ENCODE measurements at places on chromosomes 2 and 18.

DNA sequence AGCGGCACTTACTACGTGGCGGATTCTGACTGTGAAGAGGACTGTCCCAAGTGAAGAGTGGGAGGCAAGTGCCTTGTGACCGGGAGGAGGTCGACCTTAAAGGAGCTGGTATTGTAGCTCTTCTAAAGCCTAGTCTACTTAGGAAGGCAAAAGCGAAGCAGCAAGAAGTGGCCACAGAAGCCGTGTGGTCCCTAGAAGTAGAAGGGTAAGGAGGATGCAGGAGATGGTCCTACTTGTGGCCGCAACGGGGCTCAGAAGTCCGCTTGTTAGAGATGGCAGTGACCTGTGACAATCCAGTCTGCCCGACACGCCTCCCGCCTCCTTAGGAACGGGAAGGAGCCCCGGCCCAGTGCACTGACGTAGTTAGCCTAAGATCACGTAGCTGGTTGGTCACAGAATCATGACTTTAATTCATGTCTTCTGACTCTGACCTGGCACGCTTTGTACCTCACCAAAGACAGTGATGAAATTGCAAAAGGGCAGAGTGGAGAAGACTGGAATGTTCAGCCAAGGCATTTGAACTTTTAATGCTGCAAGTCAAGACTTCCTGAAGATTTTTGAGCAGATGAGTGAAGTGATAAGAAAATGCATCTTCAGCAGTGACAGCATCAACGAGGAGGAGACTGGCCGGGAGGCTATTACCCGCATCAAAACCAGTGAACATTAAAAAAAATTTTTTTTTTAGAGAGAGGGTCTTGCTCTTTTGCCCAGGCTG is 749 bp upstream of the EIF2AK3 start:
- DNase-seq, result peak; percentile 92

- no peak for DNase-seq
Measured at GRCh38 chr2:204470178-204470620, 75.1 kb upstream of the PARD3B start.

- DNase-seq, result no peak
Measured at GRCh38 chr2:201448061-201448460, 3.2 kb downstream of the TRAK2 start.

DNA sequence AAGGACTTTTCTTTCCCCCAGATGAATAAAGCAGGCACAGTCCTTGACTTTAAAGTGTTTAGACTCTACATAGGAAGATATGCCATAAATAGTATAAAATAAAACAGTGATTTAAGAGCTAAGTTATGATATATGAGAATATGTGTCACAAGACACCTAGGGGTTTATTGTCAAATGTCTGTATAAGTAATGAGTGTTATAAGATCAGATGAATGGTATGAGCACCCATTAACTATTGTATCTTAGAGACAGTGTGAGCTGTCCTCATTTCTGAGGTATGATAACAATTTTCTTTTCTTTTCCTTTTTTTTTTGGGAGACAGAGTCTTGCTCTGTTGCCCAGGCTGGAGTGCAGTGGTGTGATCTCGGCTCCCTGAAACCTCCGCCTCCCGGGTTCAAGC is 365.3 kb downstream of the RND3 start:
- no peak for DNase-seq

DNA sequence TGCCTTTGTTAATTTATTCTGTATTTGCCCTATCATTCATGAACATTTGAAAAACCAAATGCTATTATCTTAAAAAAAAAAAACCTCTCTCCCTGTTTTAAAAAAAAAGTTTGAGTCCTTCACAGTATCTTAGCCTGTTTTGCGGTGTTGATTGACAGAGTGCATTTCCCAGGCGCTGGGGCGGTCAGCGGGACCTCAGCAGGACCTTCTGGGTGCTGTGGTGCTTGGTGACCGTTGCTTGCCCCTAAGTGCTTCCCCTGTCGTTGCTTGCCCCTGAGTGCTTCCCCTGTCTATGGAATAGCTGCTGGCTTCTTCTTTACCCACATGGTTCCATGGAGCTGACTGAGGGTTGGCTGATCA is 12.1 kb downstream of the ATP6V1C2 start:
- peak; percentile 6 for DNase-seq

GRCh38 chr2:6196449-6196848 is 504.3 kb downstream of the SOX11 start:
- no peak for DNase-seq

DNA sequence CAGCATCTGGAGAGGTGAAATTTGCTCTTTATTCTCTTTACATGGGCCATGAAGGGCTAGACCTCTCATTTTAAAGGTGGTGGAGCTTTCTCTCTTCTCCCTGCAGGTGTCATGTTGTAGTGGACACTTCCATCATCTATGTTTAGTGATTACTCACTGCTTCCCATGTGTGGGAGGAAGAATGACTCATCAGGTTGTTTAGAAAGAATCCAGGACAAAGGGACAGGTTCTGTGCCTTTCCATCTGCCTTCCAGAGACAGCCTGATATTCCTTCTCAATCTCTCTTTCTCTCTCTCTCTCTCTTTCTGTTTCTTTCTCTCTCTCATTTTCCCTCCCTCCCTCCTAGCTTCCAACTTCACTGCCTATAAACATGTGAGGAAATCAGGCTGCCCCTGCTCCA is 38.7 kb downstream of the SCG2 start:
- peak; percentile 89 for DNase-seq

DNA sequence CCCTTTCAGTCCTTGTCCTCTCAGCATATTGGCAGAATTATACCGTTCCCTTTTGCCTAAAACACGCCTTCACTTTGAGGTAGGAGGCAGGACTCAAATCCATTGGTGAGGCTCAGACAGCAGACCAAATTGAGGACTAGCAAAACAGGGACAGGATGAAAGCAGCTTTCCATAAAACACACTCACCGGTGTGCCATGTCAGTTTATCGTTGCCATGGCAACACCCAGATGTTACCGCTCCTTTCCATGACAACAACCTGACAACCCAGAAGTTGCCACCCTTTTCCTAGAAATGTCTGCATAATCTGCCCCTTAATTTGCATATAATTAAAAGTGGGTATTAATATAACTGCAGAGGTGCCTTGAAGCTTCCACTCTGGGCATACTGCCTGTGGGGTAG is 730.4 kb downstream of the METTL4 start:
- no peak for DNase-seq

DNA sequence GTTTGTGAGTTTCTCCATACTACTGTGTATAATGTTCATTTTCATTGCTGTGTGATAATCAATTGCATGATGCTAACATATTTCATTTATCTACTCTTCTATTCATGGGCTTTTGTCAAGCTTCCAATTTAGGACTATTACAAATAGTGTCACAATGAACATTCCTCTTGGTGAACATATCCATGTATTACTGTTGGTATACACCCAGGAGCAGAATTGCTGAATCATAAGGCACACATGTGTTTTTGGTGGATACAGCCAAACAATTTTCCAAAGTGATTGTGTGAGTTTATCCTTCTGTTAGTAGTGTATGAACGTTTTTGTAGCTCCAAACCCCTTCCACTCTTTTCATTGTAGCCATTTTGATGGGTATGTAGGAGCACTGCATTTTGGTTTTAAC is 101.6 kb upstream of the COPS8 start:
- DNase-seq, result no peak

DNA sequence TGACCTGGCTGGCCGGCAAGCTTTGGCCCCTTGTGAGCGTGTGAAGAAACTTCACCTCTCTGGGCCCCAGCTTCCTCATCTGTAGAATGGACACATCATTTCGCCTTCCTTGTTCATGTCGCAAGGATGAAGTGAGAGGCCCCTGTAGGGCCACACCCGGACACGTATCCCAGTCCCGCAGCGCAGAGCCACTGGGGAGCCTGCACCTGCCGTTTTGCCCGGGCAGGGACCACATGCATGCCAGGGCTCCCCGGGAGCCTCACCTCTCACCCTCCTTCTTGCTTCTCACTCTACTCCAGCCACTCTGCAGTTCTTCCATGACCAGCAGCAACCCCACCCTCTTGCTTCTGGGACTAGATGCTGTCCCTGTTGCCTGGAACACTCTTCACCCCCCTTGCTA is 77.5 kb downstream of the FAM168B start:
- DNase-seq, result no peak

- DNase-seq, result no peak
Measured at GRCh38 chr18:39555496-39555895, 1989.9 kb upstream of the CELF4 start.

GRCh38 chr2:237262838-237263771 is 150.9 kb downstream of the COL6A3 start:
- peak; percentile 90 for DNase-seq

DNA sequence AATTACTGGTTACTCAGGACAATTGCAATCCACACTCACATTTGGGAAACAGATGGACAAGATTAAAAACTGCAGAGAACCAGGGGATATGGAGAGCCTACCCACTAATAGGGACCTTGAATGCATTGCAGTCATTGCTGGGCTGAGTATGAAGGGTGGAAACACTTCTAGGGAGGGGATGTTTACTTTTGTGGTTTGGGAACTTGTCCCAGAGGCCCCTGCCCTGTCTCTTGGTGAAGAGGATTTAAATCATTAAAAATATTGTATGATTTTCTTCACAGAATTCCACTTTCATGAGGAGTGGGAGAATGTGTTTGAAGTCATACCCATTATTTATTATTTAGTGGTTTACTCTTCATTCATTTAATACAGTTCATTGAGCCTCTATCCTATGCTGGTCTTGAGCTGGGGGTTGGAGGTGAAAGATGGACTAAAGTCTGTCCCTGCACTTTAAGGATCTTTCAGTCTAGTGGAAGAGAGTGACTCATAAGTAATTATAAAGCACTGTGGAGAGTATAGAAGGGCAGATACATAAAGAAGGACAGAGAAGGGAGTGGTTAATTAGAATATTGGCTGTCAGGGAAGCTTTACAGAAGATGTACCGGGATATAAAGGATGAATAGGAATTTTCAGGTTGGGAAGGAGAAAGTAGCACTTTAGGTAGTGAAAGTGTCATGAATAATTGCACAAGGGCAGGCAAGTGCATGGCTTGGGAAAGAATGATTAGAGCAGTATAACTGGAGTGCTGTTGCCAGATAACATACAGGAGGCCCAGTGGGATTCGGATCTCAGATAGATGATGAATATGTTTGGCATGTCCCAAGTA is 313.4 kb downstream of the LPIN1 start:
- DNase-seq, result peak; percentile 35

DNA sequence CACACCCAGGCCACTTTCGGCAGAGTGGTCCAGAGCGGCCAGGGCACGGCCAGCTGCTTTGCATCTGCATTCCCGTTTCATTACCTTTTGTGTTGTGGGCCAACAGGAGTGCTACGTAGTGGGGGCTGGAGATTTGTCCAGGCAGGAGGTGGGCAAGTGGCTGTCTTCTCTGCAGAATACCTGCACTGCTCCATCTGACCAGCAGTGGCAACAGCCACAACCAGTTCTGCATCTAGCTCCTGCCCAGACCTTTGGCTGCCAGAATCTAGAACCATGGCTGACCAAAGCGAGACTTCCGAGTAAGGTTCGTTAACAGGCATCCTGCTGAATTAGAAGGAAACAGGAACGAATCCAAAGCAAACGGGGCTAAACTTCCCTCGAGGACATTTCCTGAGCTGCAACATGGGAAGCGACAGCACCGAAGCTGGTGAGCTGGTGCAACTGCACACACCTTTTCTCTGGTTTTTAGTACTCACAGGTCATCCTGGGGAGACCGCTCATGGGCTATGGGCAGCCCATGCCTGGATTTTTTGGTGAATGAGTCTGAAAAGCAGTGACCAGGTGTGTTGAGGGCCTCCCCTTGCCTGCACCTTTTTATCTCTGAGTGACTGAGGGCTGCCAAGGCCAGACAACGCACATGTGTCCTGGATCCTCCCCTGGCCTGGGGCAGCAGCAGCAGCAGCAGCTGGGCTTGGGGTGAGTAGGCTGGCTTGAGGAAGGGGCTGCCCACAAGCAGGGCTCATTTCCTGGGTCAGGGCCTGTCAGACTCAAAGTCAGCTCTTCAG is 10.5 kb downstream of the GDF7 start:
- DNase-seq, result no peak

- DNase-seq, result no peak
Measured at GRCh38 chr2:69097891-69098655, 85.1 kb downstream of the ANTXR1 start.

- peak; percentile 15 for DNase-seq
Measured at GRCh38 chr2:17520761-17521160, 2.5 kb upstream of the RAD51AP2 start.

GRCh38 chr2:200860092-200860795 is 4.2 kb downstream of the CLK1 start:
- no peak for DNase-seq

DNA sequence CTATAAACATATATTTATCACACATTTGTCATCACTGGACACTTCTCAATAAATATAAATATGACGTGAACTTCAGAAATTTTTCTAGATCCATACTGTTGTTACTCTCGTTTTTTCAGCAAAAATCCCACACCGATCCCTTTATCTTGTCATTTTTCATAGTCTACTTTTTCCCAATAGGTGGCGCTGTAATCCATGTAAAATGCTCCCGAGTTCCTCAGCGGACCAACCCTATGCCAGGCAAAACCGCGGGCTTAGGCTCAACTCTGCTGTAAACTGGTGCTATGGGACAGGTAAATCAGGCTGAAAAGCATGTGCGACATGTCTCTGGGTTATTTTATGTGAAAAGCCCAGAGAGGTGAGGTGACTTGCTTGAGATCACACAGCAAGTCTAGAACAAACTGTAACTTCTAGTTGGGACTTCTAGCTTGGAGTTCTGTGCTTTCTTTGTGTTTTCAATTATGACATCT is 104.0 kb downstream of the COBLL1 start:
- DNase-seq, result peak; percentile 73

DNA sequence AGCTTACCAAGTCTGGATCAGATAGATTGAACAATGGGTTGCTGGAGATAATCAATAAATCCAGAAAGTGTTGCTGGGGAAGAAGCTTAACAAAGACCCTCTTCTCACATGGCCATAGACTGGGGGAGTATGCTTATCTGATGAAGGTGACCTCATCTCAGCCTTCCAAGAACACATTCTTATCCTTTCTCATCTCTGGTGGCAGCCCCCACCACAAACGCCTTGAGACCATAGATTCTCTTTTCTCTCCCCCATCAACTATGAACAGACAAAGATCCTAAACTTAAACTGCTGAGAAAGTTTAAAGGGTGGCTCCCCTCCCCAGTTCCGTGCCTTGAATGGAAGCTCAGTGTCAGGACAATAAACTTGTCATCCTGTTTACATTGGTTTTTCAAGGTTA is 428.7 kb upstream of the TRIB2 start:
- no peak for DNase-seq

GRCh38 chr2:20999906-21000645 is 43.8 kb downstream of the APOB start:
- no peak for DNase-seq

- DNase-seq, result no peak
Measured at GRCh38 chr2:238346544-238346943, 26.2 kb downstream of the TRAF3IP1 start.

GRCh38 chr2:30074023-30074422 is 72.8 kb upstream of the YPEL5 start:
- DNase-seq, result no peak

GRCh38 chr2:81523344-81523743 is 1218.8 kb upstream of the LRRTM1 start:
- DNase-seq, result no peak

GRCh38 chr2:109348671-109349502 is 219.9 kb downstream of the SH3RF3 start:
- no peak for DNase-seq

GRCh38 chr2:219230059-219230540 is 494 bp downstream of the ANKZF1 start:
- DNase-seq, result peak; percentile 46

Measured in HCEC 1CT (cell line).